PC-3 (cell line): ENCODE measurements at places on chromosomes 3 and 15. TPM values are rescaled to one million over a fixed set of nuclear protein-coding genes. Genes with fewer than 3 reads are reported as not detected.

DNA sequence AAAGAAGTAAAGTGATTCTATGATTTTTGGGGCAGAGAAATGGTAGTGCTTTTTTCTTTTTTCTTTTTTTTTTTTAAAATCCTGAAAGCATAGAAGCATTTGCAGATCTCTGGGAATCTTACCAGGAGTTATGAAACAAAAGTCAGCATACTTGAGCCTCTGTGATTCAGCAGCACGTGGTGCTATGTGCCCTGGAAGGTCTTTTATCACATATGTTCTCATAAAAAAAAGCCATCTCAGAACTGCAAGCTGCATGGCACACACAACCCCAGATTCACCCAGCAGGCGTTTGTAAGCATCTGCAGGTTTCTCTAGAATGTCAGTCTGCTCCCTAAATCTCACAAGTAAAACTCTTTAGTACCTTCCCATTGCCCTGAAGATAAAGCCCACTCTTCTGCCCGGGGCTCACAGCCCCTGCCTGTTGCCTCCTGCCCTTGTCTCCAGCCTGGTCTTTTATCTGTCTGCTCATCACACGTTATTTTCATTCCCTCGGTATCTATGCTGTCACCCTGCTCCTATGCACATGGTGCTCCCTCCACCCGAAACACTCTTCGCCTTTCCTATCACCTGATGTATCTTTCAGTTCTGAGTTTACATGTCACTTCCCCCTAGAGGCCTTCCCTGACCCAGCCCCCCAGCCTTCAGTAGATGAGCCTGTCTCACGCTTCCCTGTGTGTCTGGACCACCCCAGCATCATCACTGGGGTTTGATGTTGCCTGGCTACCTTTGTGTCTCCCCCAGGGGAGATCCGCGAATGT, 72.4 kb downstream of the CHDH start:
- H3K36me3 ChIP-seq, result no peaks in the 10 kb centered on the region
- no peaks in the 10 kb centered on the region for H3K4me1 ChIP-seq
- DNase-seq, result no peak
- peaks cover 92% of the 10 kb centered on the region for H3K27me3 ChIP-seq
- no peak overlapping the region for H3K4me3 ChIP-seq

GRCh38 chr15:90062023-90062442, 40.2 kb downstream of the IDH2 start:
- no peaks in the 10 kb centered on the region for H3K4me1 ChIP-seq
- H3K4me3 ChIP-seq, result no peak overlapping the region
- no peak overlapping the region for H3K27ac ChIP-seq
- no peak for DNase-seq

DNA sequence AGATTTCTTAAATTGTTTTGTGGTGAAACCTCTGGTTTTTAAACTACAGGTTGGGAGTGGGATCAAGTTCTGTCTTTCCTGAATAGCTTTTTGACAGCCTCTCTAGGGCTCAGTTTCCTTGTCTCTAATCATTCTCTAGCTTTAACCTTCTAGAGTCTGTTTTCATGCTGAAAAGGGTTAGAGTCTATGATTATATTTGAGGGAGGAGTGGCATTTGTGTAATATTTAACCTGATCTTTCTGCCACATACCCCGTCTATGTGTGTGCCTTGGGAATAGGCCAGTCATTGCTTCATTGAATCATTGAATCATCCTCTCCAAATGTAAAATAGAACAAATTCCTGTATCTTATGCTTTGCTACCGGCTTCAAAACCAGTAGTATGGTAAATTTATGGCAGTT, 204.9 kb downstream of the KLHL25 start:
- peak overlapping the region; percentile 96 for H3K27ac ChIP-seq
- H3K27me3 ChIP-seq, result no peaks in the 10 kb centered on the region
- H3K4me1 ChIP-seq, result peaks cover 71% of the 10 kb centered on the region
- H3K36me3 ChIP-seq, result 0 out of 2 replicates have a peak, but pooled peaks cover 4% of the 10 kb centered on the region

- H3K27ac ChIP-seq, result no peak overlapping the region
- no peak overlapping the region for H3K4me3 ChIP-seq
- no peaks in the 10 kb centered on the region for H3K27me3 ChIP-seq
- no peak for DNase-seq
- H3K36me3 ChIP-seq, result peaks cover 77% of the 10 kb centered on the region
Observed at GRCh38 chr15:70088887-70089691, 8.6 kb downstream of the TLE3 start.

DNA sequence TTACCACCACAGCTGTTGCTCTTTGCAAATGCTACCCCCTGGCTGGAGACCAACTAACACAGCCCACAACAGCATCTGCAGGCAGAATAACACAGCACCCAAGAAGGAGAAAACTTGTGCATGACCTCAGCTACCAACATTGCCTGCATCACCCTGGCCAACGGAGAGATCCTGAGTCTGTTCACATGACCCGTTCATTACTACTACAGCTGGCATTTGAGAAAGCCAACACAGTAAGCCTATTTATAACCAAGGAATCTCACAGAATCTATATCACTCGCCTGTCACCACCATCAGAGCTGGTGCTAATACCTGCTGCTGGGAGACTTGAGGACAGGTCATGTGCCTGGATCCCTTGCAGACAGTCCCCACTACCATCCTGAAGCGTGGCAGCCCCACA, 215.2 kb downstream of the POLQ start:
- DNase-seq, result no peak
- no peaks in the 10 kb centered on the region for H3K4me1 ChIP-seq
- H3K27me3 ChIP-seq, result peaks cover 7% of the 10 kb centered on the region; the same call in 1 of the 2 replicates
- H3K36me3 ChIP-seq, result no peaks in the 10 kb centered on the region

Gene HIGD2B
- total RNA-seq, result 0.11 TPM in 1 of 2 replicates, not detected in the other

Gene MNS1
- 2.6 and 4.3 TPM in 2 replicates for total RNA-seq

Gene ABHD17C
- total RNA-seq, result 10.3 and 14.2 TPM in 2 replicates

Gene CKMT1A
- total RNA-seq, result 1.7 and 4.4 TPM in 2 replicates

Gene KCNAB1
- total RNA-seq, result not detected in 2 replicates

Gene PLCL2
- total RNA-seq, result 9.8 and 10.5 TPM in 2 replicates

Gene ABHD10
- 29.1 and 45.0 TPM in 2 replicates for total RNA-seq

Gene ARHGAP31
- 7.5 and 7.8 TPM in 2 replicates for total RNA-seq
